ENCODE measurements at places on chromosomes 6 and 20. TPM values are rescaled to one million over a fixed set of nuclear protein-coding genes. Genes with fewer than 3 reads are reported as not detected.
A peak's percentile ranks its signal among the peaks of the same experiment; 100 is the strongest.

Gene SYNDIG1
- total RNA-seq, result not detected

- no peak for DNase-seq
Observed at GRCh38 chr20:10924644-10925201, 250.9 kb upstream of the JAG1 start.

DNA sequence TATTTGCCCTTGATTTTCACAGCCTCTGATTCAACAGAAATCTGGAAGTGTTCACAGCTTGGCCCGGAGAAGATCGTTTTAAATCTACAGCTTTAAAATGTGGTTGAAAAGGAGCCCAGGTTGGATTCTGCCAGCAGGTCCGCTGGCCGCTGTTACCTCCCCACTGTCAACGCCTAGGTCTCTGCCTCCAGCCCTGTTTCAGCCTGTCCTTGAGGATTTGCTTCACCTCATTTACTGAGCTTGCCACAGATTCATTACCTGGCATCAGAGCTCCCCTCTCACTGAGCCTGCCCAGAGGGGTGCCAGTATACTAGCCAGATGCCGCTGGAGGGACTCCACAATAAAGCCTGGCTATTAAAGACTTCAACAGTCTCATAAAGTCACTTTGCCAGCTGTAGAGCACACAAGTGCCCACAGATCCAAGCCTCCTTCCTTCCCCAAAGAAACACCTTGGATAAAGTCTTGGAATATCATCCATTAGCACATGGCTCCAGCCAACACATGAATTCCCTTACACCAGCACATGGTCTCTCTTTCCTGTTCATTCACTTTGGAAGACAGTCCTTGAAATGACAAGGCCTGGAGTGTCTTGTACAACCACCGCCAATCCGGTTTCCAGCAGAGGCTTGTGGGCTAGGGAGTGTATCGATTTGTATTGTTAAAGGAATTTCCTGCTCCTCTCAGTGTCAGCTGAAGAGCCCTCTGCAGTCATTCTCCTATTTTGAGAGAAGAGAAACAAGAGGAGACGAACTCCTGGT lies 9.5 kb upstream of the NR2E1 start:
- DNase-seq, result no peak

DNA sequence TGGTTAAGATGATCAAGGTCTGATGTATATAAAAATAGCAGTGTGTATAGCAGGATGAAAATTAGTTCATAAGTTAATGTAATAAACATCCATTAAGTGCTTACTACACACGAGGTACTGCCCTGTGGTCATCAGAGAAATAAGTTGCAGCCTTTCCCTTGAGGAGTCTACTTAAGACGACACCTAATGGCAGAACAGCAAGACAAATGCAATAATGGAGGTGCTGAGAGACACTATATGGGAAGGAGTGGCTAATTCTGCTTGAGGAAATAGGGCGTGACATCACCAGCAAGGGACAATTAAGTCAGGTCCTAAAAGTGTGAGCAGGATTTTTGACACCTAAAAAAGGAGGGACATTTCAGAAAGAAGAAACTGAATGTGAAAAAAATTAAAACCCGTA lies 75.2 kb downstream of the BACH2 start:
- DNase-seq, result no peak

- no peak for DNase-seq
Observed at GRCh38 chr6:3454273-3455010, 2.4 kb downstream of the SLC22A23 start.

DNA sequence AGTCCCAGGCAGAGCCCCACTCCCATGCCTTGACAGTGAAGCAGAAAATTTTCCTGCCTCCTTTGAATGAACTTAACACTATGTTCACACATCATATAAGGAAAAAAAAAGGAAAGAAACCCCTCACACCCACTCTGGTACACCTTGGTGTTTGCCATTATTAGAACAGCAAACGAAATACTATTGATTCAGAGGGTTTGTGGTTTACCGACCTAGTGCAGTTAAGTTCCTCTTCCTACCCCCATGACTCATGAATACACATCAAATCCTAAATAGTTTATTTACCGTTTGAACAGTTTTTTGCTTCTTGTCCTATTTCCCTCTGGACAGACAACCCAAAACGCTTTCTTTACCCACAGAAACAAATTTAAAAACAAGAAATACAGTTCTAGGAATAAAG lies 237.7 kb downstream of the FOXA2 start:
- DNase-seq, result no peak

DNA sequence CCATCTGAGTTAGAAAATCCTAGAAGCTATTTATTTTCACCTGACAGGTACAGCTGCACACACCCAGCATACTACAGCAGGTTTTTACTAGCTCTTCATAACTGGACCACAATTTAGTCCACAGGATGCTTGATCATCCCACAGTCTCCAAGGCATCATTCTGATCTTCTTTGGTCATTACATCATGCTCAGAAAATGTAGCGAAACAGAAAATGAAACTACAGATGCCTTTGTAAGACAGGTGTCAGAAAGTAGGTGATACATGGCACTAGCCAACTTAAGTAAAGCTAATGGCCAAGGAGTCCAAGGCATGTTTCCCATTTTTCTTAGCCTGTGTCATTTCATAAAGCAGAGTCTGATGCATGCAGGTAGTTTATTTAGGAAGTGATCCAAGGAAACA lies 102.3 kb downstream of the HTR1B start:
- no peak for DNase-seq

DNA sequence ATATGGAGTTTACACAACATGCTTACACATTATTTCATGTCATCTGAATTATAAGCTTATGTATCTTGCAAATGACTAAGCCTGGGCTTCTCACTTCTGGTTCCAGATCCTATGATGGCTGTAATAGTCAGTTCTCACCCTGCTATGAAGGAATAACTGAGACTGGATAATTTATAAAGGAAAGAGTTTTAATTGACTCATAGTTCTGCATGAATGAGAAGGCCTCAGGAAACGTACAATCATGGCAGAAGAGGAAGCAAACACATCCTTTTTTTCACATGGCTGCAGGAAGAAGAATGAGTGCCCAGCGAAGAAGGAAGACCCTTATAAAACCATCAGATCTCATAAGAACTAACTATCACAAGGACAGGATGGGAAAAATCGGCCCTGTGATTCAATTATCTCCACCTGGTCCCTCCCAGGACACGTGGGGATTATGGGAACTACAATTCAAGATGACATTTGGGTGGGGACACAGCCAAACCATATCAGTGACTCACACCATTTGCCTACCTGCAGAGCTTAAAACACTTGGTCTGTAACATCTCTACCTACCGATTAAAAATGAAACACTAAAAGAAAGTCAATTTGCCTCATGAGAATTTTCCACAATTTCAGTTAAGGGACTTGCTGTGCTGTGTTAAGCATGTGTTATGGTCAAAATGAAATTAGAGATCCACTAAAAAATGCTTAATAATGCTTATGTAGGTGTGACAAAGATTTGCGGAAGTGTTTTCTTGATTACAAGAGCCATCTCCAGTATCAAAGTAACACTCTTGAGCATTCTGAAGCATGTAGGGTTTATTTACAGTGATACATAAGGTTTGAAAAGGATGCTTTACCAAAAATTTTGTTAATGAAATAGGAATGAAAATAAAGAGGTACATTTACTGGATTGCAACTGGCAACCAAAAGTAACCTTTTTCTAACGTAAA lies 2.2 kb upstream of the RWDD1 start:
- DNase-seq, result no peak

Gene FOXQ1
- total RNA-seq, result not detected

DNA sequence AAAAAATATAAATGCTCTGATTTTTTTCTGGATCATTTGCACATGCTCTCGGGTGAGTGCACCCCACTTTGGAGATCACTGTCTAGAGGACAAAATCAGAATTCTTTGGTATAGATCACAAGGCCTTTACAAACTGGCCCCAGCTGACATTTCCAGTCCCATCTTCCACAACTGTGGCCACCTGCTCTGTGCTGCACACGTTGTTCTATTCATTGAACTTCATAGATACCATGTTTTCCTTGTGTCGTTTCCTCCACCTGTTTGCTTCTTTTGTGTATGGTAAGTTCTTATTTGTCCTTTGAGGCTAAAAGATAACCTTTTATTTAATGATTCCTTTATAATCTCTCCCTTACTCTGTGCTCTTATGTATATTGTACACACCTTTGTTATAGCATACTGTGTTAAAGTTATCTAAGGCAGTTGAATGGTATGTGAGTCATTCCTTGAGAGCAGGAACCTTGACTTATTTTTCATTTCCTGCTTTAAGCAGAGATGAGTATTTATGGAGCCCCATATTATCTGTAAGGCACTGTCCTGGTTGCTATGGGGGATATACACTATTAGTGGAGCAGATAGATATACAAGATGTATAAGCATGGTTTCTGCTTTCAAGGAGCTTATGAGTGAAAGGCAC lies 12.0 kb upstream of the SLC17A5 start:
- DNase-seq, result no peak

GRCh38 chr6:18324706-18325042 lies 60.3 kb upstream of the DEK start:
- DNase-seq, result no peak

- no peak for DNase-seq
Observed at GRCh38 chr20:39112178-39112743, 150.1 kb downstream of the DHX35 start.

GRCh38 chr20:1870792-1871550 lies 24.2 kb upstream of the SIRPA start:
- DNase-seq, result no peak

- no peak for DNase-seq
Observed at GRCh38 chr20:21228511-21228910, 74.6 kb upstream of the XRN2 start.

Gene TRIM40
- not detected for total RNA-seq

- no peak for DNase-seq
Observed at GRCh38 chr6:158043008-158043407, 61.3 kb downstream of the SYNJ2 start.

DNA sequence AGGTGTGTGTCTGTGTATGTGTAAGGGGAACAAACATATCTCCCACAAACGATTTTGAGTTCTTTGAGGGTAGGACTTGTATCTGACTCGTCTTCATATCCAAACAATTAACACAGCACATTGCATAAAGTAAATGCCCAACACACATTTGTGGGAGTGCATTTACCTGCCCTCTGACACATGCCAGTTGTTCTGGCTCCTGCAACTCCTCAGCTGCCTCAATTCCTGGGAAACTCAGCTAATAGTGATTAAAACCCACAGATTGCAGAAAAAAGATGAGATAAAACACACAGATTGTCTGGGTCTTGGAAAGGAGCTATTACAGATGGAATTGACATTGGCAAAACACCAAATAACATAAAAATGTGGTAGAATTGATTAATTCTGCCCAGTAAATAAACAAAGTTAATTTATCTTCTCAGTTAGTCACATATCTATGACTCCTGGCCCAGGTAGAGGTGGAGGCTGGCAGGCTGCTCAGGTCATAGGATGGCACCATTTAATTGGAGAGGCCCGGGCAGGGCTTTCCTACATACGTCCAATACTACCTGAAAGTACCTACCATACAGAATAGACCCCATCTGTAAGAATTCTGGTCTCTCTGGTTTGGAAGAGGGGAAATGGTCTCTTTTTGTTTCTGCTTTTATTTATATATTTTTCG lies 71.5 kb upstream of the IFNGR1 start:
- DNase-seq, result no peak

DNA sequence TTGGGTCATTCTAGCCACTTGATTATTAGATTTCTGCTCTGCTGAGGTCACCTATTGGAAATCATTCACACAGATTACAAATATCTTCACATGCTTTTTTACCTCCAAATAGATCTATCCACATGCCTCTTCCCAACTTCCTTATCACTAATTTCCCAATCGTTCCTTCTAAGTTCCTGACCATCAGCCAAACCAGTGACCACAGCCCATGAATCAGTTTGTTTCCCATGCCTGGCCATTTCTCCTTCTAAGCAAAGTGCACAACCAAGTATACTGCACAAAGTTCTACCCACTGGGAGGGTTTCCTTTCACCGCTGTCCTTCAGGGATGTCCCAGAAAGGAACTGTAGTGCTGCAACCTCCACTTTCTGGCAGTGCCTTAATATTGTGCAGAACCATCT lies 140.5 kb upstream of the SYNDIG1 start:
- DNase-seq, result no peak

DNA sequence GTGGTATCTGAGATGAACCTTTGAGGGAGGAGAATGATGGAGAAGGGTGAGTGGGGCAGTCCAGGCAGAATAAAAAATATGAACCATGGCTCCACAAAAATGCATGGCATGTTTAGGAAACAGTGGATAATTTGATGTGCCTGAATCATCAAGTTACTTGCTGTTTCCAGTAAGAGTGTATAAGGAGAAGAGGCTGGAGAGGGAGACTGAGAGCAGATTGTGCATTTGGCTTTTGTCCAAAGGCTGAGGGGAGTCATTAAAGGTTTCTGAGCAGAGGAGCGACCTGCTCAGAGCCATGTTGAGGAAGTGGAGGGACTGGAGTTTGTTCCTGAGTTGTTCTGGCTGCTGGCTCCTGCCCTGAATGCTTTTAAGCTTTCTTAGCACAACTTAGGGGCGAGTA lies 6.1 kb downstream of the MMP24 start:
- DNase-seq, result no peak

- peak; percentile 7 for DNase-seq
Observed at GRCh38 chr6:105810105-105810921, 275.8 kb upstream of the PRDM1 start.

Gene IMPG1
- total RNA-seq, result not detected

Gene IL17A
- not detected for total RNA-seq
